CD8-positive, alpha-beta T cell (primary cell): ENCODE measurements at places on chromosomes 3 and 15. TPM values are rescaled to one million over a fixed set of nuclear protein-coding genes. Genes with fewer than 3 reads are reported as not detected.

Gene FGD5
- not detected for total RNA-seq

Gene ERICH6
- 0.28 TPM for total RNA-seq

Gene PLA2G4B
- 25.0 TPM for total RNA-seq

GRCh38 chr3:149085828-149086231 lies 503 bp downstream of the HLTF start:
- DNase-seq, result peak; percentile 19

- no peak for DNase-seq
These were observed 23.2 kb upstream of the SNRPA1 start for GRCh38 chr15:101318147-101318819.

GRCh38 chr3:148879256-148879655 lies 14.2 kb downstream of the CPA3 start:
- DNase-seq, result no peak

DNA sequence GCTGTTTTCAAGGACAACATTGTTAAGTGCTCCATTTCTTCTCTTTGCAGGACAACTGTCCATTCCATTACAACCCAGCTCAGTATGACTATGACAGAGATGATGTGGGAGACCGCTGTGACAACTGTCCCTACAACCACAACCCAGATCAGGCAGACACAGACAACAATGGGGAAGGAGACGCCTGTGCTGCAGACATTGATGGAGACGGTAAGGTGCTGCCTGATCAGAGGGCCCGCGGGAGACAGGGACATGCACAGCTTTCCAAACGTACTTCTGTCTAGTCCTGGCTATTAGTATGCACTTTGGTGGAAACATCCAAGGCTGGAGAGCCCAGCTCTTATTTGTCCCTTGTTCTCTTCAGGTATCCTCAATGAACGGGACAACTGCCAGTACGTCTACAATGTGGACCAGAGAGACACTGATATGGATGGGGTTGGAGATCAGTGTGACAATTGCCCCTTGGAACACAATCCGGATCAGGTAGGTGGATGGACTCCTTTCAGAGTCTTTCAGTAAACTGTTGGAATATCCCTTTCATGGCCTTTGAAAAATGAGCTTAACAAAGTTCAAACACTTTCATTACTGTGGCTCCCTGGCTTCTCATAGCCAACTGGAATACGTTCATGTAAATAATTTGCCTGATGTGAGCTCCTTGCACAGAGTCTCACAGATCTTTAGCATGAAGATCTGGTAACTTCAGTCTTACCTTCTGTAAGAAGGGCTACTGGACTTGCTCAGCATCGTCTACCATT lies 10.4 kb downstream of the THBS1 start:
- no peak for DNase-seq
